ENCODE measurements at places on chromosomes 5 and 9.

GRCh38 chr5:100313657-100314056 lies 221.5 kb upstream of the FAM174A start:
- no peak for DNase-seq

DNA sequence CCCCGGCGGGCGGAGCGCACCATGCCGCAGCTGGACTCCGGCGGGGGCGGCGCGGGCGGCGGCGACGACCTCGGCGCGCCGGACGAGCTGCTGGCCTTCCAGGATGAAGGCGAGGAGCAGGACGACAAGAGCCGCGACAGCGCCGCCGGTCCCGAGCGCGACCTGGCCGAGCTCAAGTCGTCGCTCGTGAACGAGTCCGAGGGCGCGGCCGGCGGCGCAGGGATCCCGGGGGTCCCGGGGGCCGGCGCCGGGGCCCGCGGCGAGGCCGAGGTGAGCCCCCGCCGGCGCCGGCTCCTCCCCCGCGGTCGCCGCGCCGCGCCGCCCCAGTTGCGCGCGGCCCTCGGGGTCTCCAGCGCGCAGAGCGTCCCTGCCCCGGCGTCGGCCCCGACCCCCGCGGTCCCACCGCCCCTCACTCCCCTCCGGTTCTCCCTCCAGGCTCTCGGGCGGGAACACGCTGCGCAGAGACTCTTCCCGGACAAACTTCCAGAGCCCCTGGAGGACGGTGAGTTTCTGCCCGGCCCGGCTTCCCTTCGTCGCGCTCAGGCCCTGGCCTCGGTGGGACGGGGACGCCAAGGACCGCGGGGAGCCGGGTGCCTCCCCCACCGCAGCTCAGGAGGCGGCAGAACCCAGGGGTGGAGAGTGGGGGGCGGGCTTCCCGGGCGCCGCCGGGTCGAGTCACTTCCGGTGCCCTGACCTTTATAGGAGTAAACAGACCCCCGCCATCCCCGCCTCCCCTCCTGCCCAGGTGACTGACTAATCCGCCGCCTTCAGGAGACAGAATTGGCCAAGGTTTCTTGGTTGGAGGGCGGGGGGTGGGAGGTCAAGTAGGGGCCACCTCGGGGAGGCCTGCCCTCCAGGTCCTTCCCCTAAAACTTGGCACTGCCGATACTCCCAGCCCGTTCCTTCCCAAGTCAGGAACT lies 665 bp downstream of the TCF7 start:
- DNase-seq, result no peak

GRCh38 chr9:805151-805550 lies 36.3 kb upstream of the DMRT1 start:
- DNase-seq, result no peak

DNA sequence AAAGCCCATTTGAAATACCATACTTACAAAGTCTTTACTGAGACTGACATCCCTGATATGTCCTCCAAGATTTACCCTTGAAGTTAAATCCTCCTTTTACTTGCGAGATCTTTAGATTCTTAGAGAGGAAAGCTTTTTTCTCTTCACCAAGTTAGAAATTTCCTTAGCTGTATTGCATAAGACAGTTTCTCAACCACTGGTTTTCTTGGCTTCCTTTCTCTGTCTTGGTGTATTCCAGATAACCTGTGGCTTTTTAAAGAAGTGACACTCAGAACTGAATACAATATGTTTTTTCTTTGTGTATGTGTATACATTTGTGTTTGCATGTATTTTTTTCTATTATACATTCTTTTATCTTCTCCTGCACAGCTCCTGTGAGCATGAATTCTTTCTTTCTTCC lies 65.0 kb downstream of the SNCAIP start:
- no peak for DNase-seq

GRCh38 chr5:113194591-113194990 lies 218.0 kb downstream of the DCP2 start:
- no peak for DNase-seq

- no peak for DNase-seq
Observed at GRCh38 chr9:104817437-104817836, 53.5 kb downstream of the NIPSNAP3B start.

DNA sequence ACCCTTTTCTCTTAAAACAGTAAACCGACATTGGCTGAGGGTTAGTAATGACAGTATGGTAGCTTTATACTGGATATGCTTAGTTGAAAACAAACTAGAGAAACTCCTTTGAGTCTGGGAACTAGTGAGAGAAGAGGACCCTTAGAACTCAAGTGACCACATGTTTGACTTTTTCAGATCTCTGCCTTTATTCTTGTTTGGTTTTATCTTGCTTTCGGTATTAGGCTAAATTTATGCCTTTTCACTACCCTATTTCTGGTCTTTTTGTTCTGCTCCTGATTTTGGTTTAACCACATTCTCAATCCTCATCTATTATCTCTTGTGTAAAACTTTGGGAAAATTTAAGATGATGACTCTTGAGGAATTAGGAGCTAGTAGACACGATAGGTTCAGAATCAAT lies 11.0 kb downstream of the SNAPC3 start:
- no peak for DNase-seq

GRCh38 chr5:181217803-181218062 lies 5.3 kb upstream of the TRIM41 start:
- DNase-seq, result no peak

- peak; percentile 81 for DNase-seq
Observed at GRCh38 chr5:120457839-120458507, 6.1 kb upstream of the PRR16 start.

- no peak for DNase-seq
Observed at GRCh38 chr9:74147906-74148305, 349.2 kb upstream of the RORB start.

- DNase-seq, result no peak
Observed at GRCh38 chr9:7452378-7452777, 347.2 kb downstream of the DMAC1 start.

DNA sequence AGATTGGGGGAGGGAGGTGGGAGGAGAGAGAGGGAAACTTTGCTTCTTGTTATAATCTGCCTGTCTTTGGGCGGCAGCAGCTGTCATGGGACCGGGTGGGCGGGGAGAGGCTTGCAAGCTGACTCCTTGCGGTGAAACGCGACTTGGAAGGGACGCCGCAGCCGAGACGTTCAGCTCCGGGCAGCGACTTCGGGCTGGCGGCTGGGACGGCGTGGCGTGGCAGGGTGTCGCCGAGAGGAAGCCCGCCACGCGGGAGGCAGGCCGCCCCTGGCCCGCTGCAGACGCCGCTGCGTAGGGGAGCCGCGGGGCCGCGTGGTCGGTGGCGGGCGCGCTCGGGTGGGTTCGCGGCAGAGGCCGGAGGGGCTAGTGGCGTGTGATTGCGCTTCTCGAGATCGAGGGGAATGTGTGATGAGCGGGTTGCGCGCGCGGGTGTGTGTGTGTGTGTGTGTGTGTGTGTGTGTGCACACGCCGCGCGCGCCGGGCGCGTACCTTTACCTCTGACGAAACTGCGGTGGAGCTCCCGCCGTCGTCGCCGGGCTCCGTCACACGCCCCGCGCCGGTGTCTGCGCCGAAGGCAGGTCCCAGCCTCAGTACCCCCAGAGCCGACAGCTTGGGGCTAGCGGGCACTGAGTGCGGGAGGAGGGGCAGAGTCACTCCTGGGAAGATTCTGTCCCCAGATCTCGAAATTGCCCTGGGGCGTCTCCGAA lies 1.7 kb downstream of the PPARGC1B start:
- peak; percentile 89 for DNase-seq

GRCh38 chr5:113147101-113147508 lies 170.5 kb downstream of the DCP2 start:
- no peak for DNase-seq

All from SW 1271 (cell line).